ENCODE measurements at places on chromosomes 11 and 22.

DNA sequence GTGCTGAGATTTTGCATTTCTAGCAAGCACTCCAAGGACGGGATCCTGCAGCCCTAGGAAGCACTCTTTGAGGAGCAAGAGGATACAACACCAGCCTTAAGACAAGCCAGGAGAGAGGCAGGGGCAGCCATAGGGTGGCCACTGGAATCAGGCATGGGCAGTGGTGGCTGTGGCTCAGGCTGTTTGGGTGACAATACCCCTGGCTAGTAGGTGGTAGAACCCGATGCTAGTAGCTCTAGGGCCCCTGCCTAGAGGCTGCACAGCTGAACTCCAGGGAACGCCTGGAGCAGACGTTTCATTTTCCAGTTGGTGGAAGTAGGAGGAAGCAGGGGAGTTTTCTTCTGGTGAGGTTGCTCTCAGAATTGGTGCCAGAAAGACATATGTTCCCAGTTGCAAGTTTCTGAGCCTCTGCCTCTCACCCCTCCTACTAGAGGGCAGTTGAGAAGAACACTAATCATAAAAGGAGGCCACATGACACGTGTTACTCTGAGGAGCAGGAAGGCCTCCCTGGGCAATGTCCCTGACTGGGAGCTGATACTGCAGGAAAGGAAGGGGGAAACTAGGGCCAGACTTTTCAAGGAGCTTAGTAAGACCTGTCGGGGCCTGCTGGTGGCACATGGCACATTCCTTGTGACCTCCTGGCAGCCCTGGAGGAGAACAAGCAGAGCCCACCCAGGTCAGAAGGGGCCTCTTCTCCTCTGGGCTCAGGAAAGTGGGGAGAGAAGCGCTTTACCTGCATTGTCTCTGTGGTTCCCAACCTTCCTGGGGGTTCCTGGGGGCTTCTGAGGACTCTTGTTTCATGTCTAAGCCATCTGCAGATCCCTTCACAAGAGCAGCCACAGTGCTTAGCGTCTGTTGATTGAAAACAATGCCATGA, 56.6 kb upstream of the DRD2 start:
- no peak for DNase-seq

GRCh38 chr11:115921986-115922385, 417.8 kb upstream of the CADM1 start:
- no peak for DNase-seq

DNA sequence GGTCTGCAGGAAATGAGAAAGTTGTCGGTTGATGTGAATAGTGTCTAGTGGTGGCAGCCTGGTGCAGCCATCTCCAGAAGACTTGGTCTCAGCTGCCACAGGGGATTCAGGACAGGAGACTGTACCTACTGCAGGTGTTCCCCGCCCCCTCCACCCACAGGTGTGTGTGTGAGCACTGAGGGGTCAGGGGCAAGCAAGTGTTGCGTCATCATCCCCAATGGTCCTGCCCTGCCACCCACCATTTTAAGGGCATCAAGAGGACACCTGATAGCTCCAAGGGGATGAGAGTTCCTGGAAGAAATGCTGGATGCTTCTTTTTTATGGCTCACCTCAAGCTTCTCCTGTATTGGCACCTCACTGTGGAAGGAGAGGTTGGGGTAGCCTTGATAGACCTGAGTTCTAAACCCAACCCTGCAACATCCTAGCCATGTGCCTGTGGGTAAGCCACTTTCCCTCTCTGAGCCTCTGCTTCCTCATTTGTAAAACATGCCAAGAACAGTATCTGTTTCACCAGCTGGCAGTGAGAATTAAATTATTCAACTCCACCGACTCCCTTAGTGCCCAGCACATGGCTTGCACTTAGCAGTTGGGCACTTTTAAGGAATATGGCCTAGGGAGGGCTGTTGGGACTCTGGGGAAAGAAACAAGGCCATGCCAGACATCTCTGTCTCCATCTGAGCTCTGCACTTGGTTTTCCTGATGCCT, 6.1 kb downstream of the C11orf91 start:
- DNase-seq: no peak

GRCh38 chr11:126537492-126537891, 182.0 kb downstream of the ST3GAL4 start:
- DNase-seq: no peak

- DNase-seq: no peak
Observed at GRCh38 chr11:28058333-28058732, 49.6 kb downstream of the KIF18A start.

DNA sequence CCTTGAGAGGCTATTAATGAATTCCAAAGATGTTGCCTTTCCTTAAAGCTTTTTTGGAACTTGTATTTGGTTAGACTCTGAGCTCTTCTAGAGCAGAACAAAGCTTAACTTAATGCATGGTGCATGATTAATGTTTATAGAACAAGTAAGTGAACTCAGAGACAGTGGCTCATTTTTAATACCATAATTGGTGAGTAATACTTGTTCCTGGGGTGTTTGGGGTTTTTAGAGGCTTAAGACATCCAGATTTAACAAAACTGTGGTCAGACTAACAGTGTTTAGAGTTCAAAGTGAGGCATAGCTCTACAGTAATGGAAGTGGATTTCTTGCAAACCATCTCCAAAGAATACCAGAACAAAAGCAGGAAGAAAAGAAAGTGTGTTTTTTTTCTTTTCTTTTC, 73.7 kb upstream of the CTSC start:
- DNase-seq: no peak

GRCh38 chr11:62431171-62431901, 12.5 kb downstream of the SCGB1A1 start:
- no peak for DNase-seq

DNA sequence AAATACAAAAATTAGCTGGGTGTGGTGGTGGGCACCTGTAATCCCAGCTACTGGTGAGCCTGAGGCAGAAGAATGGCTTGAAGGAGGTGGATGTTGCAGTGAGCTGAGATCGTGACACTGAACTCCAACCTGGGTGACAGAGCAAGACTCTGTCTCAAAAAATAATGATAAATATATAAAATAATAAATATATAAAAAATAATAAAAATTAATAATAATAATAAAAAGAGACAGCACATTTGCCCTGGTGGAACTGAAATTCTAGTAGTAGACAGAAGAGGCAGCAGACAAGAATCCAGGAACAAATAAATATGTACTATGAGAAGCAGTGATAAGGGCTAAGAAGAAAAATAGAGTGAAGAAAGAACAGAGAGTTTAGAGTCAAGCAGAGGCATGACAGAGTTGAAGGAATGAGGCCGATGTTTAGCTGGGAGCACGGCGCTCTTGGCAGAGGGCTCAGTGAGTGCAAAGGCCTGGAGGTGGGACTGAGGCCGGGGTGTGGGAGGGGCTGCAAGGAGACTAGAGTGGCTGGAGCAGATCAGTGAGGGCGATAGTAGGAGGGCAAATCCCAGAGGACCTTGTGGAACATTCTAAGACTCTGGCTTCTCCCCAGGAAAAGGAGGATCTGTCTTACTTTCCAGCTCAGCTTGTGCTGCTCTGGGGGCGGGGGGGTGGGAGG, 410.3 kb downstream of the MN1 start:
- DNase-seq: no peak

GRCh38 chr11:1041471-1041870, 5.0 kb upstream of the MUC6 start:
- no peak for DNase-seq

DNA sequence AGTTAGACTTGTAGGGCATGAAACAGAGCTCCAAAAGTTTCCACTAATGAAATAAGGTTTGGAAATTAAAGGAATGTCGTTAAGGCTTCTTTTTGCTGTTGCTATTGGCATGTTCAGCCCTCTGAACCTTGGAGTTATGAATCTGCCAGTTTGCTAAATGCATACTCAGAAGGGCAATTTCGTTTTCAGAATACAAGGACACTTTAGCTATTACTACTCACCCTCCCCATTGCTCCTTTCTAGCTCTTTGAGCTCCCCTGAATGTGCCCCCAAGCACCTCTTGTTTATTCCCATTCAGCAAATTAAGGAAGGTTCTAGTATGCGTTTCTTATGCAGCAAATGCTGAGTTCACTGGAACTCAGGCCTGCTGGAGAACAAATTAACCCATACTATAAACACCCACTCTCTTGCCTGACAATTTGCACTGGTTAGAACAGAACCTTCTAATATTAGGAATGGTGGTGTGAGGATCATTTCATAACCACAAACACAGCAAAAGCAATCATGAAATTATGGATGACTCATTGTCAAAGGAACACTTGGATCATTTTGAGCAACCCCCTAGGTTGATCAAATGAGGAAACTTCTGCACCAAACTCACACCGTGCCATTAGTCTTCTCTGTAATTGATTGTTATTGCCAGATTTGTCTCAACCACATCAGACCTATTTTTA, 26.2 kb upstream of the LIN7C start:
- DNase-seq: no peak

DNA sequence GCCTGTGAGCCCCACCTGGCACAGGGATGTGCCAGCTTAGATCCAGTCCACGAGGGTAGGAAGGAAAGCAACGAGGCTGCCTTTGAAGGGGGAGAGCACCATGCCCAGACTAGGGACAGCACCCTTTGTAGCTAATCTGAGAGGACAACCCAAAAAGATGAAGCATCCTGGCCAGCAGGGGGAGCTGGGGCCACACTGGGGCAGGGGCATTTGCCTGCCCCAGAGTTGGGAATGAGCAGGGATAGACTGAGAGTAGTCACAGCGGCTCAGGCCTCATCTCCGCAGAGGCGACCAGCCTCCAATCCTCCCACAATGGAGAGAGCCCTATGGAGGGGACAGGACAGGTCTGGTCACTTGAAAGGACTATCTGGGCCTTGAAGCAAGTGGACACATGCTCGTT, 16.4 kb downstream of the LMO1 start:
- no peak for DNase-seq

DNA sequence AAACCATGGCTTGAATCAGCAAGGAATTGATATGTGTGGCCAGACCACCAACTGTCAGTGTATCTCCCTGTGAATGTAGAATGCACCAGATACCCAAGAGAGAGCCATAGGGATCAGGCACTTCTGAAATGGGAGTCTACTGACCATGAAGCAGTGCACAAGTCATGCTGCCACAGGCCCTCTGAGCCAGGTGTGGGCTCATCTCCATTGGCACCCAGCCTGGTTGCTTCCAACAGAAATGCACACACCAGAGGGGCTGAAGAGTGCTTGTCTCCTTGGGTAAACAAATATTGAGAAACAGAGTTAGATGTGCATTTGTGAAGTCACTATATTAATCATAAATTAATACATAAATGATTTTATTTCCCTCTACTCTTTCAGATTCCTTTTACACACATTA, 28.4 kb upstream of the PANX1 start:
- DNase-seq: no peak

DNA sequence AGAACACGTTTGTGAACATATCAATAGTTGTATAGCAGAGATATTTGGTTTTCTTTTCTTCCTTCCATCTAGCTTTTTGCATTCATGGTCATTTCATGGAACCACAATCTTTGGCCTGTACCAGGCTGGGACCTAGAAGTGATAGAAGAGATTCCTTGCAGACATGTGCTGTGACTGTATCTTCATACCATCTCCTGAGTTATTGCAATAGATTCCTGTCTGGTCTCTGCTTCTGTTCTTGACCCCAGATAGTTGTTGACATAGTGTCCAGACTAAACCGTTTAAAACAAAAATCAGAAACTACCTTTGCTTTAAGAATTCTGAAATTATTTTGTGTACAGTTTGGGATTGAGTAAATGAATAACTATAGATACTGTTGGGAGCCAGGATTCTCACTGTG, 16.8 kb downstream of the PANX1 start:
- DNase-seq: no peak

- DNase-seq: no peak
Observed at GRCh38 chr11:116086426-116086825, 582.2 kb upstream of the CADM1 start.

GRCh38 chr11:133269267-133269666, 263.0 kb downstream of the OPCML start:
- peak; percentile 27 for DNase-seq

GRCh38 chr11:12986194-12986898, 22.8 kb upstream of the RASSF10 start:
- no peak for DNase-seq

DNA sequence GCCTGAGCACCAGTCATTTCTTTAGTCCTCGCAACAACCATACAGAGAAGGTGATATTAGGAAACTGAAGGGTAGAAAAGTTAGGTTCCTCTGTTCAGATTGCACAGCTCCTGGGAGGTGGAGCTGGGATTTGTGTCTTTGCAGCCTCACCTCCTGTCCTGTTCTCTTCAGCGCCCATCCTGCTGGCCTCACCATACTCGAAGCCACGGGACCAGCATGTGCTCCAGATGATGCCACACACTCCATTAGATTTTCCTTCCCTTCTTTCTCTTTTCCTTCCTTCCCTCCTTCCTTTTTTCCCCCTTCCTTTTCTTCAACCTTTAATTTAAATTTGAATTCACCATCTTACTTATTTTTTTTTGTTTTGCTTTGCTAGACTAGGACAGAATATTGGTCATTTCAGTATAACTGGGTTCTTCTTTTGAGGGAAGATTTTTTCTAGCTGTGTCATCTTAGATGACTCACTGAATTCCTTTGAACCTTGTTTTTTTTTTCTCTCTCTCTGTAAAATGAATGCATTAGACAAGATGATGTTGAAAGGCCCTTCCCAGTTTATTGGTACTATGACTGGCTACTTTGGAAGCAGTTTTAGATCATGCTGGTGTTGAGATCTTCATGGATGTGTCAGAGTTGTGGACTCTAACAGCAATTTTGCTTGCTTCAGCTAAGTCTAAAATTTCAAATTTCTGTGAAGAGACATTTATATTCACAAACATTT, 662.5 kb upstream of the TENM4 start:
- DNase-seq: no peak

GRCh38 chr11:118608360-118609227, 1.2 kb downstream of the PHLDB1 start:
- no peak for DNase-seq

DNA sequence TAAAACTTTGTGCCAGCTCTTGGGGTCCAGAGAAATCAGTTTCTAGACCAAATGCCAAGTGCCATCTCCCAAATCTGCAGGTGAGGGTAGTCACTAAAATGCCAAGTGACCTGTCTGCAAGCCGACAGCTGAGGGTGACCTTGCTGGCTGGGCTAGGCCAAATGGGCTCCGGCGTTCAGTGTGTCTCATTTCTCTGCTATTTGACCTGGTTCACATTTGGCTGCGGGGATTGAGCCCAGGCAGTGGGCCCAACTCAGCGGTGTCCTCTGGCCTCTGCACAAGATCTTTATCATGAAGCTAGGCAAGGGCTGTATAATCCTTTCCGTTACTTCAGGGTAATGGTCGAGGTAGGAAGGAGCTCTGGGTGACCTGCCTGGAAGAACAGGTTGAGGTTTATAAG, 87.5 kb downstream of the SNX19 start:
- DNase-seq: no peak

GRCh38 chr11:68379206-68379605, 66.8 kb downstream of the LRP5 start:
- DNase-seq: no peak

DNA sequence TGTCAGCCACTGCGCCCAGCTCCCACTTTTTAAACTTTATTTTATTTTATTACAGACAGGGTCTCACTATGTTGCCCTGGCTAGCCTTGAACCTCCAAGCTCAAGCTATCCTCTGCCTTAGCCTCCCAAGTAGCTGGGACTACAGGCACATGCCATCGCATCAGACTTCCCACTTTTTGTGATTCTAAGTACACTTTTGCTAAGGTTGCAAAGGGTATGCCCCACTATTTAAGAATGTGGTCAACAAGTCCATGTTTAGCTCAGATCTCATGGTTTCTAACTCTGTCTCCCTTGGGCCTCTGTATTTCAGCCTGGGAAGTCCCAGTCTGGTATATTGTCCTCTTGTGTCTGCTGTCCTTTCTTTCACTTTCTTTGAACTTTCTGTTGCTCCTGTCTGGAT, 35.3 kb downstream of the EXPH5 start:
- no peak for DNase-seq

- DNase-seq: no peak
Observed at GRCh38 chr11:86589856-86590589, 82.4 kb downstream of the ME3 start.

Data from GM12891 (cell line).